ENCODE measurements at places on chromosomes 4 and X.

- DNase-seq, result no peak
Measured at GRCh38 chr4:13515268-13515667, 29.0 kb downstream of the NKX3-2 start.

DNA sequence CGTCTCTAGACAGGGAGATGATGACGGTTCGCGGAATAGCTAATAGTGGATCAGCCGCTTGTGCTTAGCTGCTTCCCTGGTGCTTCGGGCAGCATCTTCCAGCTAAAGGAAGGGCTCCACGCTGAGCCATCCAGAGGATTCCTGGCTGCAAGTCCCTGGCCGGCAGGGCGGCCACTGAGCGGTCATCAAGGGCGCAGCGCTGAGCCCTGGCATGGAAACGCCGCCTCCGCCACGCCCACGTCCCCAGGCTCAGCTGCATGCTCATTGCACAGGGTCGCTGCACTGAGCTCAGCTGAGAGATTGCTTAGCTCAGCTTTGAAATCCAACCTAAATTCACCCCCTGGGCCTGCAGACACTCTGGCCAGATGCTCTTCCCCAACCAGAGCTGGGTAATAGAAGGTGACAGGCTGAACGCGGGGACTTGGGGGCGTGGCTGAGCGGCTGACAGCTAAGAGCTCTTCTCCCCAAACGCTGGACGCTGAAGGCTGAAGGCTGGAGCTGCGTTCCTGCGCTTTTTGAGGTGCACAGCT lies 118.2 kb upstream of the KIT start:
- DNase-seq, result peak; percentile 37

DNA sequence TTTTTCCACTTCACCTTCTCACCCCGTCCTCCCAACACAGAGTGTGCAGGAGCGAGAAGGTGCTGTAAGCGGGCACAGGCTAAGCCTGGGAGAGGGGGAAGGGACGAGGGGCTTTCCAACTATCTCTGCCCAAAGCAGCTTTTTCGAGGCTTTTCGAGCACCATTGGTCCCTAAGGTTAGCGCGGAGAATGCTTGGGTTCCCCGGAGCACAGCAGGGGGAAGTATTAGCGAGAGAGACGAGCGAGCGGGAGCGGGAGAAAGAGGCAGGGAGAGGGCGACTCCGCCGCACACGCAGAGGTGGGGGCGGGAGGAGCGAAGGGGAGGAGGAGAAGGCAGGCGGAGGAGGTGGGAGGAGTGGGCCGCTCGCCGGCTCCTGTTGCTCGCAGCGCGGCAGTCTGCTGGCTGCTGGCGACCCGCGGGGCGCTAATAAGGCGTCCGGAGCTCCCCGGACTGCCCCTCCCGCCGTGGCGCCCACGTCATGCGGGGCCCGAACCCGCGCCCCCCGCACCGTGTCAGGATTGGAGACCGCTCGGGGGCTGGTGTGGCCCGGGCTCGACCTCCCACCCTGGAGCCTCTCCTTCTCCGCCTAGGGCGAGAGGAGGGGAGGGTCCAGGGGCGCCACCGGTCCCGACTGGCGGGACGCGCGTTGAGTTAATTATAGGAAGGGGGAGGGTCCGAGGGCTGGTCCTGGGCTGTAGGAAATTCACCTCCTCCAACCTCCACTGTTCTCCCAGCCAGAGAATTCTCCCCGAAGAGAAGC lies at the start of gene ADAMTS3:
Gene ADAMTS3, minus strand, starts transcription at position 263 of the 760 bp plus-strand sequence. CDS start 459 bp downstream, outside the sequence.
- peak; percentile 66 for DNase-seq

DNA sequence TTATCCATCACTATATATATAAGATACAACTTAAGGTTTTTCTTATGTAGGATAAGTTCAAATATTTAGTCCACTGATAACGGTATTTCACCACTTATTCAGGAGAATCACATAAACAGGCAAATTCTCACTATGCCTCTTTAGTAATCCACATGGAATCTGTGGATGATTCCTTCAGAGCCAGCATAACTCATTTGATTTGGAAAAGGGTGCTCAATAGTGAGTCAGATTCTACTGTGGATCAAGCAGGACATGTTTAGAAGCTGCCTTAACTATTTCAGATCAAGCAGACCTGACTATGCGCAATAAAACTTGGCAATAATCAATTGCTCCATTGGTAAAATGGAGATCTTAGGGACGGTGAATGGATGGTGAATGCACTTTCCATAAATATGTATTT lies 184.1 kb downstream of the CBR4 start:
- DNase-seq, result no peak

DNA sequence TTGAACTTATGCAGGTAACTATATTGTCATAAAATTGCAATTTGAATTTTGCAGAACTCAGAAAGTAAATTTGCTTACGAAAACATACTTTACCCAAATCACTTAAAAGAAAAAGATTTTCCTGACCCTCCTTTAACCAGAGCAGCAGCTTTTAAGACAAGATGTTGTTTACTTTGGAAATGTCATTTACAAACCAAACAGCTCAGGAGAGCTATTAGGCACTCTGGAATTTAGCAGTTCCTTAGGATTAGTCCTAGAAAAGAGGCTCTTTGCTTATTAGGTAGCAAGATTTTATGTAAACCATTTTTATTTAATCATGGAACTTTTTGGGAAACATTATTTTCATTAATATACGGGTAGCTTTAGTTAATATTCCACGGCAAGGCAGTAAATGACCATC lies 765.7 kb upstream of the POU3F4 start:
- DNase-seq, result no peak

DNA sequence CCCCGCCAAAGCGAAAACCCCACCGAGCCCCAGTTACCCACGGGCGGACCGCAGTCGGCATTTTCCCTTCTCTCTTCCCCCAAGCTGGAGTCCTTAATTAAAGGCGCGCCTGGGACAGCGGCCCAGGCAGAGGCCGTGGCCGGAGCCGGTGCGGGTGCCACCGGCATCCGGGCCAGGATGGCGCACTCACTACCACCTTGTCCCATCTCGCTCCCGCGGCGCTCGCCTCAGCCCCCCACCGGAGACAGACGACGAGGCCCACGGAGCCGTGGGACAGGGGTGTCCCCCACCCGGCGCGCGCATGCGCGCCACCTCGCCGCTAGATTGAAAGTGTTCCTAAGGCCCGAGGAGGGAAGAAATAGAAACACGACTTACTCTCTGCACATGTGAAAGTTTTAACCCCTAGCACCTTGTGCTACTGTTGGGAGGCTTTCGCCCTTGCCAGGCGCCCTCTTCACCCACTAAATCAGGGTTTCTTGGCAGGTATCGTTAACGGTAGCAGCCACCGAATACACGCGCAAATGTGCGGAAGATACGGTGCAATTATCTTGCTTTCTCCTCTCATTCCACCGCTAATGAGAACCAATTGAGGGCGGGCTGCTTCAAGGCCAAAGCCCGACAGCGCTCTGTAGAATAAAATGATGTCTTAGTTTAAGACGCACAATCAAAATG lies 64.3 kb upstream of the CCDC160 start:
- peak; percentile 23 for DNase-seq

- DNase-seq, result peak; percentile 14
Measured at GRCh38 chr4:138751309-138751708, 264.3 kb upstream of the NOCT start.

- no peak for DNase-seq
Measured at GRCh38 chrX:133911825-133912495, 73.4 kb downstream of the GPC3 start.

DNA sequence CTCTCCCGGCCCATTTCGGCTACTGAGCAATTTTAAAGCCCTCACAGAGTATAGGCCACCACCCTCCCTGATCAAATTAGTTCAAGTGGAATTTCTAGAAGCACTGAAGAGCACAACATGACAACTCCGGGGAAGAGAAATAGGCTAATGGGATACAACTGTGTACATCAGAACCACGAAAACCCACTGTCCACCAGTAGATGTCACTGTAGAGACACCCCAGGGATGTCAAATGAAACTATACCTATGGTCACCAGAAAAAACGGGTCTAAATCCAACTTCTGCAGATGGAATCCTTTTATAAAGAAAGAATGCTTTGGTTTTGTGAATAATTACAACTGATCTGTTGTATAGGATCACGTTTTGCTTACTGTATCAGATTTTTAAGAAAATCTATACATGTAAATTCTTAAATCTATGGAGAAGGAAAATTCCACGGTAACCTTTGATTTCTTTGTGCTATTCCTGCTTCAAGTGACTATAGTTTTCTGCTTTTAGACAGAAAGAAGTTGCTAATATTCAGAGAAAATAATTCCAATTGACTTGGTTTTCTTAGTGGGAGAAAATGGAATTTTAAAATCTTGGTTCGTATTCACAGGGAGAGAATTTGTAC lies 29.5 kb upstream of the MAP3K15 start:
- peak; percentile 65 for DNase-seq

DNA sequence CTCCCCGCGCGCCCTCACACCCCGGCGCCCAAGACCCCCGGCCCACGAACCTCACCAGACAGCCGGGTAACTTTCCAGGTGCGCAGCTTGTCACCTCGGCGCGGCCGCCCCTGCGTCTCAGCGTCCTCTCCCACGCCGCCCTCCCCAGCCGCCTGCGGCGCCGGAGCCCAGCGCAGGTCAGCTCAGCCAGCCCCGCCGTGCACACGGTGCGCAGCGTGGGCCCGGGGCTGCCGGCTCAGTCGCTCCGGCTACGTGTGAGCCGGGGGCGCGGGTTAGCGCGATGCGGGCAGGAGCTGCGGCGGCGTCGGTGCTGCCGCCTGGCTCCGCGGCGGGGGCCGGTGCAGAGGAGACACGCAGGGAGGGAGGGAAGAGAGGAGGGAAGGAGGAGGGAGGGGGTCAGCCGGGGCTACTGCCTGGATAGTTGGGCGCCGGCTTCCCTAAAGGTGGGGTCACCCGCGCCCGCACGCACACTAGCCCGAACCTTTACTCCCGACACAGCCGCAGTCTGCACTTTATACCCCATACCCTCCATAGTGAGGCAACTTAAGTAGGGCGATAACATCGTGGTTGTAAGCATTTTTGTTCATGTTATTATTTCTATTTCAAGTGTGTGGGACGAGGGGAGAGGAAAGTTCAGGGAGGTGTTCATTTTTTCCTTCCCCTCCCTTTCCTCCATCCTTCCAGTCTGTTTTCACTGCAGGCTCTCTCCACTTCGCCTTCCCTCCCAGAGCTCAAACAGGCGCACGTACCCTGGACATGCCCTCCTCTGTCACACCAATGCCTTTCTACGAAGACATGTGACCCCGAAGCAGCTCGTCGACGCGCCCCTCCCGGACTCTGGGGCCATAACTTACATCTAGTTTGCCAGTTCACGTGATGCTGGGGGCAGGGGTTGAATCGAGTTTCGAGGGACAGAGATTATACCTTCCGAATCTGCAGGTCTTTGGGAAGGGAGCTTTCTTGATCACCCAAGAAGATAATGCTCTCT lies at the start of gene PRKG2:
Gene PRKG2, minus strand, starts transcription at position 342 of the 988 bp plus-strand sequence. CDS start 10,175 bp downstream, outside the sequence.
- peak; percentile 11 for DNase-seq

- peak; percentile 92 for DNase-seq
Measured at GRCh38 chrX:154368630-154369448, 5.6 kb downstream of the FLNA start.

DNA sequence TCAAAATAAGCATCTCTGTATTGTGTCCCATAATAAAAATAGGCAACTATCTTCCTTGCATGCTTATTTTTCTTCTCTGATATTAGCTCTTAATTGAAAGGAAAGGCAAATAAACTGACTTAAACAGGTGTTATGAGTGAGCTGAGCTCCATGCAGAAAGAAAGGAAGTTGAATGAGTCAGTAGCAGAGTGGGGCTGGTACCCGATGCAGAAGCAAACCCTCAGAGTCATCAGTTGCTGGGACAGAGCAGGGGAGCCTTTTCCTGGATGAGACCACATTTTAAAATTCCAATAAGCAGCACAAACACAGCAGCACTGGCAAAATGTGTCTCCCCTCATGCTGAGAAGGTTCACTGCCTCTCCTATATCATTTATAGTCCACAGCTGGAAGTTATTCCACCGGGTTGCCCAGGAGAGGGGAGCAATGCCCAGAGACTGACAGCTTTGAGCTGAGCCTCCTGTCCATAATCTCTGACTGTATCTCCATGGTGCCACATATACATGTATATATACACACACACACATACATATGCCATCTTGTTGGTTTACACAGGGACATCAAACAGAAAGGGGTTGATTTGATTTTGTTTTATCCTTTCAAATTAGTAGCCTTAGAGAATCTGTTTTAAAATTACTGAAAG lies 274.3 kb upstream of the PPARGC1A start:
- peak; percentile 17 for DNase-seq

DNA sequence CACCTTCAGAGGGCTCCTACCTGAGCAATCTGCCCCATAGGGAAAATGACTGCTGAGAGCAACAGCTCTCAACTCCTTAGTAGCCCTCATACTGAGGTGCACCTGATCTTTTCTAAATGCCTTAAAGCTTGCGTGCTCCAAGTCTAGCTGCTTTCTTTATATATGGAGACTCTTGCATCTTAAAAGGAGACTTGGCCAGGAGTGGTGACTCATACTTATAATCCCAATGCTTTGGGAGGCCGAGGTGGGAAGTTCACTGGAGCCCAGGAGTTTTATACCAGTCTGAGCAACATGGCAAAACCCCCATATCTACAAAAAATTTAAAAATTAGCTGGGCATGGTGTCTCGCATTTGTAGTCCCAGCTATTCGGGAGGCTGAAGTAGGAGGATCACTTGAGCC lies 78.1 kb upstream of the TRIM2 start:
- no peak for DNase-seq

DNA sequence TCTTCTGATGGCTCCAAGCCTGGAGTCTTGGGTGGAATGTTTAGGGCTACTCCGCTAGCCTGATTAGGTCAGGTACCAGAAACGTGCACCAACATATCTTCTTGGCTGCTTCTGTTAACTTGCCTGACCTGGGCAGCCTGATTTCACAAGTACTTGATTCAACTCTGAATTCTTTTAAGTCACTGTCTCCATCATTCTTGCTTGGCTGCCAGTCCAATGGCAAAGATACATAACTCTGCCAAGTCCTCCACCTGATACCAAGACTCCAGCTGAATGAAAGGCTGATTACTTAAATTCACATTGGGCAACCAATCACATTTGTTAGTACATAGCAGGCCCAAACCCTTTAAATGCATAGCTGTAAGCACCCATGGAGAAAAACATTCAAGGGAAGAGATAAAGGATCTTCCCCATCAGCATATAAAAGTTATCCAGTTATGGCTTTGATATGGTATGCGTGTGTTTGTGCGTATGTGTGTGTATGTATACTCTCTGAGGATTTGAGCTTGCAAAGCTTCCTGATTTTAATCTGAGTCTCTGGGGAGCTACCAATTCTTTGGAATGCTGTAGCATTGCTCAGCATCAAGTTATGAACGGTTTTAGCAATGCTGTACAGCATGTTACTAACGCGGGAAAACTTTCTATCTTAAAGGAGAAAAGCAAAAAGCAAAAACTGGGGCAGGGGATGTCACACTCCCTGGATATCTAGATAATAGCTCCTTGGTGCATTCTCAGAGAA lies 917.2 kb downstream of the DMD start:
- no peak for DNase-seq

DNA sequence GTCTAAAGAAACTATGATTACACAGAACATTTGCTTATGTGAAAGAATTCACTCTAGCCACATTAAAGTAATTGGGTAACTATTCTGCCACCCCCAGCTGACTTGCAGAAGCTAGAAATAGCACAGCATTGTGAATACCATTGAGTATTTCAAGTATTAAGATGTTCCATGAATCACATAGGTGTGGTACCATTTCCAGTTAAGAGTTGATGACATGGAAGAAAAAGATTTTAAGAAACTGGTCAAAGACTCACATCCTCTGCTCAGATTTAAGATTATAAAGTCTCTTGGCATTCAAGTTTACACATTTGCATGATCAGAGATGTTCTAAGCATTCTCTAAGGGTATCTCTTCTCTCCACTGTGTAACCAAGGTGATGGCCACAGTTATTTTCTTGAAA lies 287.5 kb downstream of the CAMK2D start:
- DNase-seq, result peak; percentile 87
